Right ventricle myocardium inferior (tissue), 1 donor: ENCODE measurements at places on chromosomes 2 and 18.

DNA sequence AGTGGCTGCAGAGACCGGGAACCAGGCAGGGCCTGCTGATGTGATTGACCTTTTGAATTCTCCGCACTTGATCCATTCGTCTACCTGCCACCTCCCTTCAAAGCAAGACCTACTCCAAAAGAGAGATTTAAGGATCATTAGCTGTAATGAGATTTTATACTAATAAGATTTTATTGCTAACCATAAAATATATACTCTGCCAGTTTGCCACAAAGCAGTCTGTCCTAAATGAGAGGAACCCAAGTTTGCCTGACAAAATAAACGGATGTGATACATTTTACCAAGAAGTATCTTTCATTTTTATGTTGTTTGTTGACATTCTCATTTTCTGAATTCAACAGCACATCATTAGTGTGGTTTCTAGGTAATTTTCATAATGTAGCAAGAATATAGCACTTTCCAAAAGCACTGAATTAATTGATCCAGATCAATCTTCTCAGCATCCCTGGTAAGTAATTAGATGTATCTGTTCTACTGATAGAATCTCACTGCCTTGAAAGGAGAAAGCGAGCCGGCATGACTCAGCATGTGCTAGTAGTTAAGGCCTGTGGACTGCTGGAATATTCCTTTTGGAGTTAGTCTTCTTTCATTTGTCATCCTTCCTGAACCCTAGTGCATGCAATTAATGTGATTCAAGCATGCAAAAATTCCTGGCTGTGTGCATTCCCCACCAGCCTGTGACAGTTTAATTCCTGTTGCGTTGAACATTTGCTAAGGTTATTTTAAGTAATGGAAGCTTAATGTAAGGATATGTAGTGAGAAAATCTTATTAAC, 128.5 kb downstream of the ARL6IP6 start:
- no peak for DNase-seq

DNA sequence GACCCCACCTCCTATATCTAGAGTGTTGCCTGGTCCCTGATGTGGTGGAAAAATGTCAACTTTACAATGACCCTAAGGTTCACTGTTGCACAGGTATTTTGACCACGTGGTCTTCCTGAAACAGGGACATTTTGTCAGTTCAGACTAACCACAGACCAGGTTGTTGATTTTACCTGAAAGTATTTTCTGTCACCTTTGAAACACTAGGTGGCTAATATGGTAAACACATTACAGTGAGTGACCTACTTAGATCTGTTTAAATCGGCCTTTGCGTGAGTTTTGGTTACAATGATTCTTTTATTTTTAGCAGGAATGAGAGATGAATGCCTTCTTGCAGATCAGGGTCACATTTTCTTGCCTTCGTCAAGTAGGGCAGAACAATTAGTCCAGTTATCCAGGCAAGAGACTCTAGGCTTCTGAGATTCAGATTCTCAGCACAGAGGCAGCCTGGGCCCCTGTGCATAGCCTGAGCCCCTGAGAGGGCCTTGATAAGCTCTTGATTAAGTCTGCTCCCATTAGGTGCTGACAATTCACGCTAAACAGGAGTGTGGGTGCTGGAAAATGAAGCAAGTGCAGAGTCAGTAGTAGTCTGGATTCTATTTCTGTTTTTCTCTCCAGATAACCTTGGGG, 226.2 kb downstream of the KCNS3 start:
- DNase-seq: no peak

GRCh38 chr2:71534201-71534600, 80.8 kb downstream of the DYSF start:
- no peak for DNase-seq

DNA sequence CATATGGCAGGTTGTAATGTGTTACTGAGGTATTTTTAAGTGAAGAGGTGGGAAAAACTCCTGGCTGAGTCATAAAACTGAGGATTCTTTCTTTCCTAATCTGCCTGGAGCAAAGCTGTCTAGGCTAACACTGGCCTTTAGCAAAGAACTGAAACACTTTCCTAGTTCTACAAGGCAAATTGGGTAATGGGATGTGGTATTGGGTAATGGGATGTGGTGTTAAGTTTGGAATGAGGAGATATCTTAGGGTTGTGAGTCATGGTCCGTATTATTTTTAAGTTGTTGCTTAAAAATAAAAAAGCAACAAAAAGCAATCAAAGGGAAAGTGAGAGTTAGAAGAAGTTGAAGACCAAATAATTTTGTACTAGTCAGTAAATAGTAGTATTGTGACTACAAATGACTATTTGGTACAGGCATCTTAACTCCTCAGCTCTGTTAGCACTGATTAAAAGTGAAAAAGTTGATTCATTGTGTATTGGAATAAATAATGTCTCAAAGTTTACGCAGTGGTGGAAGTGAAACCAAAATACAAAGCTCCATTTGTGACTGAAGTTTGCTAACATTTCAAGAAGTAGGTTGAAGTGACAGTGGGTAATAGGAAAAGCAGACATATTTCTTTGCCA, 216.8 kb downstream of the CAMKMT start:
- DNase-seq: no peak

DNA sequence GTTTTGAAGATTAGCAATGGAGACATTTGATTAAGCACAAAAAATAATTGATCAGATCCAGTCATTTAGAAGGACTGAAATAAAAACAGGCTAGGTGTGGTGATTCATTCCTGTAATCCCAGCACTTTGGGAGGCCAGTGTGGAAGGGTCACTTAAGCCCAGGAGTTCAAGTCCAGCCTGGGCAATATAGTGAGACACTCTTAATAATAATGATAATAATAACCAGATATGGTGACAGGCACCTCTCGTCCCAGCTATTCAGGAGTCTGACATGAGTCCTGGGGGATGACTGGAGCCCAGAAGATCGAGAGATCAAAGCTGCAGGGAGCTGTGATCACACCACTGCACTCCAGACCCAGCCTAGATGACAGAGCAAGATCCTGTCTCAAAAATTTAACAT, 3.5 kb upstream of the FN1 start:
- no peak for DNase-seq

DNA sequence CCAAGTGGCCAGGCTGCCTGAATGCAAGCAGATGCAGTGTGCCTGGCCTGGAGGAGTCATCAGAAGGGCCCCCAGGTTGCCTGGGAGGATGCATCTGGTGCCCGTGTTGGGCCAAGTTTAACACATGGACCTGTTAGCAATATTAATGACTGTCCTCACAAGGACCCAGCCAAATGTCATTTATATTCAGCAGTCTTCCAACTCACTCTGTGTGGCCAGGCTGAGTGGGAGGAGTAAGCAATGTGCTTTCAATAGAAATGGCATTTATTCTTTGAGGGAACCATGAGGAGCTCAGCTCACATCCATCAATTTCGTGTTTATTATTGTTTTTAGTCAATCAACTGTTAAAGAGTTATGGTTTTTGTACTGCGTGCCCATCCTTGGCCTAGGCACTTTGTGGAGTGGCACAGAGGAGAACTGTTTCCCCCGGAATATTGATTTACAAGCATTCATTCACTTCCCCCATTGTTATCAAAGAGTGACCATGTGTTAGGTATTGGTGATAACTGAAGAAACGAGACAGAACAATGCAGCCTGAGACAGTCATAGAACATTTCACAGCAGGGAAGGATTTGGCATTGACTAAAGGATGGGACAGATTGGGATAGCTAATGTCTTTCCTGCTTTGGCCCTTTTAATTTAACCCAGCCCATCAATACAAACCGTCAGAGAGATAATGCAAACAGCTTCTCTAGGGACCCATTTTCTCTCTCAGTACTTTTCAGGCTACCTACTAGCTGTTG, 725.2 kb downstream of the TSN start:
- no peak for DNase-seq

GRCh38 chr2:164675687-164676086, 54.4 kb upstream of the GRB14 start:
- no peak for DNase-seq

- no peak for DNase-seq
Observed at GRCh38 chr18:73043211-73043610, 175.4 kb upstream of the NETO1 start.

DNA sequence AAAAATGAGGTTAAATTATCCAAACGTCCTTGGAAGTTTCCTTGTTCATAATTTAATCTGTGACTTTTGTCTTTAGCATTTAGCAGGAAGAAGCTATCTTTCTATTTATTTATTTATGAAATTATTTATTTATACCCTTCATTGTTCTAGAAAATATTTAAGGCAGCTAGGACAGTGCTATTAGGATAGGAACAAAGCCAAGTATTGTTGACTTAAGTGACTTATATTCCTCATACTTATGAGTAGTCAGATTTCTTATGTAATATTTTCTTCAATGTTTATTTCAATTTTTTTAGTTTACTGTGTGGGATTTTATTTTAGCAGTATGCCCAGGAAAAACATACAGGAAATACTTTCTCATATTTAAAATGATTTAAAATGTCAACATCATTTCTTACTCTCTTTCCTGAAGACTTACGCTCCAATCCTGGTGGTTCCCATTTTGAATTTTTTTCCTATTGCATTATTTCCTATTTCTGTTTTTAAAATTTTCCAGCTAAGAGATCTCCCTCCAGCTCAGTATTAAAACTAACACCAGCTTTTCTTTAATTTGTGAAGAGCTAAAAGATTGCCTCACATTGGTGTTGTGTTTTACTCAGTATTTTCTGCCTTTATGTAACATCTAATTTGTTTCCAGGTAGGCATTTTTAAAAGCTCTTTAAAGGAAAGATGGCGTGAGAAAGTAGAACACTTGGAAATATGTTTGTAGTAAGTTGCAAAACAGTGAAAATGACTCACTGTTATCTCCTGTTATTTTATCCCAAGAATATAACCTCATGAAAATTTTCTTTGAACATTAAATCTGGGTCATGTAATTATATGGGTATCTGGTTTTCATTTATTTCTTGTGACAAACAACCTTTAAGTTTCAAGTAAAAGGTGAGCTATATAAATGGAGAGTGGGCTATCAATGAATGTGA, 32.2 kb downstream of the MAPRE2 start:
- DNase-seq: no peak

DNA sequence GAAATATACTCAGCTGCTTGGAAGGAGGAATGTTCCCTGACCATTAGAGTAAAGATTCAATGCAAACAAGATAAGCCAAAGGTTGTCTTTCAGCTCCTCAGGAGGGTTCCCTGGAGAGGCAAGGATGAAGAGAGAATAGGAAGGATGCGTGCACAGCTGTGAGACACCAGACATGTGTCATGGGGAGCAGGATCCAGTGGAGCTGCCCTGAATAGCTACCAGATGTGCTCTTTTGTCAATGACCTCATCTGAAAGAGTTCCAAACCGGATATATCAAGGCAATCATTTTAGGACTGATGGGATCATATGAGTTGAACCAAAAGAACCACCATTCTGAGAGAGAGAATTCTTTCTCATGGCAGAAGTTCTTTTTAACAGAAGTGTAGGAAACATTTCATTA, 490.6 kb downstream of the IRS1 start:
- DNase-seq: no peak

DNA sequence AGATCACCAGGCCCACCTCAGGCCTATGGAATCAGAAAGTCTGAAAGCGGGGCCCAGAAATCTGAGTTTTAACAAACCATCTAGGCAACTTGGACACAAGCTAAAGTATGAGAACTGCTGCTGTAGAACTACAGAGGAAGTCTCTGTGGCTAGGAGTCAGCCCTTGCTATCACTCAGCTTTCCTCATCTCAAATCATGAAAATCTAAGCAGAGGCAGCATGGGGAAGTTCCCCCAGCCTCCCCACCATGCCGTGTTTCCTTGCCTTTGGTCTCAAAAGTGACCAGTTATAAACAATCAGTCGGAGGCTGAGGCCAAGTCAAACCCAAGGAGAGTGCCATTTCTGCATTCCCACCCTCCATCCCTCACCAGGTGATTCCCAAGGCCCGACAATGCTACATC, 404.7 kb downstream of the BCL11A start:
- DNase-seq: no peak

GRCh38 chr2:100051253-100051652, 91.1 kb downstream of the AFF3 start:
- no peak for DNase-seq

- no peak for DNase-seq
Observed at GRCh38 chr18:51054764-51055163, 24.8 kb downstream of the SMAD4 start.

DNA sequence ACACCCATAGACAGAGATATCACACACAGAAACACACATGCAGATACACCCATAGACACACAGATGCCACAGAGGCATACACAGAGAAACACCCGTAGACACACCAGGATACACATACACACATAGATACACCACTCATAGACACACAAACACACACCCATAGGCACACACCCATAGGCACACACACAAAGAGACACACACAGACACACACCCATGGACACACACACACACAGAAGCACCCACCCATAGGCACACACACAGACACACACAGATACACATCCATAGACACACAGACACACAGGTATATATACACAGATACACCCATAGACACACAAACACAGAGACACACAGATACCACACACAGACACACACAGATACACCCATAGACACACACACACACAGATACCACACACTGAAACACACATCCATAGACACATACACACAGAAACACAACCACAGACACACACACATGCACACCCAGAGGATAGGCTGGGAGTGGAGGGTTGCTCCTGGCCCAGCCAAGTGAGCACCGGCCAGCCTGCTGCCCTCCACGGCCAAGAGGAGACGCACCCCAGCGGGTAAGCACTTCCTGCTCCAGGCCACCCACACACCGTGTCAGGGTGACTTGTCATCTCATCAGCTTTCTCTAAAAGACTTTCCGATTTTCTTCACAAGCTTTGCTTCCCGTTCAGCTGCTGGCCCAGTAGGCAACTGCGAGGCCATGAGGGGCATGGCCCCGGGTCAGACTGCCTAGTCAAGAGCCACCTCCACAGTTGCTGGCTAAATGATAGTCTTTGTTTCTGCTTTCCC, 14.1 kb upstream of the CNNM3 start:
- peak; percentile 66 for DNase-seq

DNA sequence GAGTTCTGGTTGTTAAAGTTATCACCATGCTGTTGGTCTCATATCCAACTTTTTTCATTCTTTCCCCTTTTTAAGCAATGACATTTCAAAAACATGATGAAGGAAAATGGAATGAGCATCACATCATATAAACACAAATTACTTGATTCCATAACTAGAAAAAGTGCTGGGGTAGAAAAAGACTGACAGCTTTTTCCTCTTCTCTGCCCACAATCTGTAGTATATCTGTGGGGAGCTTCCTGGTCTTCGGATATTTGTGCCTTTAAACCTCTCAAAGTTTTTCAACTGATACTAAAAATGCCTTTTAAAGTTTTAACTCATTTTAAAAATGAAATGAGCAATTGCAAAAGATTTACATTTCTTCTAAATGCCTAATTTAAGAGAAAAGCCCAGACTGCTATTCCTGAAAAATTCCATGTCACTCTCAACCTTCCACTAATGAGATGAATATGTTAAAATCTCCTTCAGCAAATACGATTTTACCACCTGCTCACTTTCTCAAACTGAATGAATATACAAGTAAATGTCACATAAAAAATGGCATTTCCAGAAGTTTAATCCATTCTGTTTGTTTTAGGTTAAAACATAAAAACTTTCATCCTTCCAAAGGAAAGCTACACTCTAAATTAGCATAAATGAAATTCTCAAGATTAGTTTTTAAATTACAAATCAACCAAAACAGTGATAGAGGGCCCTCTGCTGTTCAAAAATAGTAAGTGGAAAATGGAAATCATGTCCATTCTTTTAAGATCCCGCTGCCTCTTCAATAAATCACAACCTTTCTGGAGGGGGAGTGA, 2.1 kb downstream of the DNAH7 start:
- no peak for DNase-seq
